ENCODE measurements at places on chromosomes 1 and 21. TPM values are rescaled to one million over a fixed set of nuclear protein-coding genes. Genes with fewer than 3 reads are reported as not detected.

Gene DCDC2B
- 0.10 TPM for total RNA-seq

Gene SPRR1B
- not detected for total RNA-seq

Gene KMO
- not detected for total RNA-seq

Gene PTAFR
- 0.22 TPM for total RNA-seq

Gene VSIG8
- not detected for total RNA-seq

Gene NFASC
- not detected for total RNA-seq

Gene HES3
- total RNA-seq = not detected

Gene TAL1
- total RNA-seq = not detected

Gene NOTCH2NLA
- total RNA-seq = 31.9 TPM

Gene APCS
- not detected for total RNA-seq

Gene TPM3
- 686 TPM for total RNA-seq

Gene ACTL8
- total RNA-seq = not detected

Gene OR6N2
- total RNA-seq = not detected

Gene RYR2
- not detected for total RNA-seq

Gene GPATCH4
- 27.1 TPM for total RNA-seq

Gene KRTAP19-3
- not detected for total RNA-seq

Gene KRTAP21-2
- not detected for total RNA-seq
